LHCN-M2 (cell line): ENCODE measurements at places on chromosomes 12 and 14. TPM values are rescaled to one million over a fixed set of nuclear protein-coding genes. Genes with fewer than 3 reads are reported as not detected.

GRCh38 chr12:114406316-114406983 is 506 bp upstream of the TBX5 start:
- no peak for DNase-seq

GRCh38 chr14:33103489-33103888 is 164.8 kb downstream of the NPAS3 start:
- DNase-seq = no peak

DNA sequence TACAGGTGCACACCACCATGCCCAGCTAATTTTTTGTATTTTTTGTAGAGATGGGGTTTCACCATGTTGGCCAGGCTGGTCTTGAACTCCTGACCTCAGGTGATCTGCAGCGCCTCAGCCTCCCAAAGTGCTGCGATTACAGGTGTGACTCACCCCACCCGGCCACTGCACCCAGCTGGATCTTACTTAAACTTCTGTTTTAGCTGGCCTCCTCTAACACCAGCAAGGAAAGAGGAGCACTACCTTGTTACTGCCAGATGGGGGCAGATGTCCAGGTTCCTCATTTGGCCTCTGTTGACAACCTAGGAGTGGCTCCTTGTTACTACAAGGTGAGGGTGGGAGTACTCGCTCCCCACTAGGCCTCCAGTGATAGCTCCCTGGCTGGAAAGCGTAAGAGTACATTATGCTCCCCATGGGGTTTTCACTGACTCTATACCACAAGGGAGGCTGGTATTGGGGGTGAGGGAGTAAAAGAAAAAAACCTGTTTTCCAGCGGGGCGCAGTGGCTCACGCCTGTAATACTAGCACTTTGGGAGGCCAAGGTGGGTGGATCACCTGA is 13.2 kb upstream of the ARF6 start:
- DNase-seq = peak; percentile 67

GRCh38 chr12:13536219-13536910 is 339.8 kb downstream of the EMP1 start:
- DNase-seq = no peak

- DNase-seq = no peak
Measured at GRCh38 chr14:30874999-30875787, 834 bp downstream of the COCH start.

Gene LTBR
- total RNA-seq = 152 and 184 TPM in 2 replicates

Gene SERPINA5
- 0.06 and 0.13 TPM in 2 replicates for total RNA-seq

Gene TAS2R8
- total RNA-seq = not detected in 2 replicates

Gene LRRC10
- total RNA-seq = not detected in 2 replicates

Gene SDS
- not detected in 2 replicates for total RNA-seq

Gene CCDC92
- total RNA-seq = 10.3 and 16.4 TPM in 2 replicates
